Breast epithelium (tissue), 4 donors: ENCODE measurements at places on chromosomes 2 and 18.

- peak; percentile 89 for DNase-seq
Measured at GRCh38 chr2:99154643-99155536, at the start of the genes LIPT1 and TSGA10. Gene LIPT1, plus strand, starts transcription at chr2:99154967. Its CDS starts 6,991 bp downstream, at chr2:99161958. Gene TSGA10, minus strand, starts transcription at chr2:99154942. Its CDS starts 45,503 bp downstream, at chr2:99109439.

DNA sequence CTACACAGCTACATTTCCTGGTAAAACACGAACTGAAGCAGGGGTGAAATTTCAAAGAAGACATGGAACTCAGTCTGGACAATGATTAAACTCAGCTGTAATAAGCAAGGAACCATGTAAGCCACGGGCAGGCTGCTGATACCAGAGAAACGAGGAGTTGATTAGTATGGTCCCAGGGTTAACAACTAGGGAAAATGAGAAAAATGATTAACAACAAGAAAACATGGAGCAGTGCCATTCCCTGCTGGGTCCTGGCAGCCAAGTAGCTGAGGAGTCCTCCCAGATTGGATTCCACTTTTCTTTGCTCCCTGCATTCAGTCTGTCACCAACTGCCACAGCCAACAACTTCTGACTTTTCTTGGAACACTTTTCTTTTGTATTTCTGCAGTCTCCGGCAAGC lies 517.0 kb upstream of the KLHL29 start:
- DNase-seq = no peak

DNA sequence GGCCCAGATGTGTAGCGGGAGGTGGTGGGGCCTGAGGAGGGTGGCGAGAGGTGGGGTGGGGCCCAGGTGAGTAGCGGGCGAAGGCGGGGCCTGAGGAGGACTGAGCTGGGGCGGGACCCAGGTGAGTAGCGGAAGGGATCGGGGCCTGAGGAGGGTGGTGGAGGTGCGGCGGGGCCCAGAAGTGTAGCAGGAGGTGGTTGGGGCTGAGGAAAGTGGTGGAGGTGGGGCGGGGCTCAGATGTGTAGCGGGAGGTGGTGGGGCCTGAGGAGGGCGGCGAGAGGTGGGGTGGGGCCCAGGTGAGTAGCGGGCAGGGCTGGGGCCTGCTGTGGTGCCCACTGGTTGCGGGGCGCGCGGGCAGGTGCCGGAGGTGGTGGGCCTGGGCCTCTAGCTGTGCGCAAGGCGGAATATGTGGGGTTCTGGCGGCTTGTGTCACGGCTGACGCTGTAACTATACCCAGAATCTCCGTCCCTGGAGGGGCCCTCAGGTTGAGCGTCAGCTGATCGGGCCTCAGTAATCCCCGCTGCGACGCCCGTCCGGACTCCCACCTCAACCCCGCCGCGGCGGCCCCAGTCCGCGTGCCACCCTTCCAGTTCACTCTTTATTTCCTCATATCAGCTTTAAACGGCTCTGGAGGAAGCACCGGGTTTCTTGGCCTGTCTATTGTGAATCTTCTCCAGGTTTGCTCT lies 866 bp upstream of the SF3B6 start:
- DNase-seq = no peak

GRCh38 chr18:58341916-58342315 lies 287.0 kb downstream of the ALPK2 start:
- DNase-seq = no peak

DNA sequence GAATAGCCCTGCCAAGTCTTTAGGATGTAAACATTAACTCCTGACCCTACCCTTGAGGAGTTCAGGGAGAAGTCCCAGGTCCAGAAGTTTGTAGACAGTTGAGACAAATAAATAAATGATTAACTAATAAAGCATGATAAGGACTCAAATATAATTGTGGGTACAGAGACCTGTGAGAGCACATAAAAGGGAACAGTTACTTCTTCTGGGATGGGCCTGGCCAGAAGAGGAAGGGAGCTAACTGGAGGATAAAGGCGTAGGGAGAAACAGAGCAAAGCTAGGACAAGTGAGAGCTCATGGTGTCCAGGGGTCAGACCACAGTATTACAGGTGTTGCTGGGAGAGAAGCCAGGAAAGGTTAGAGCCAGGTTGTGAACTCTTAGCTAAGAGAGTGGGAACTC lies 3.0 kb downstream of the LCLAT1 start:
- DNase-seq = no peak

GRCh38 chr2:113233593-113234550 lies 44.8 kb downstream of the PAX8 start:
- DNase-seq = no peak

- DNase-seq = no peak
Measured at GRCh38 chr2:67670747-67671183, 273.6 kb downstream of the ETAA1 start.

- DNase-seq = no peak
Measured at GRCh38 chr18:32596501-32596900, 125.8 kb upstream of the GAREM1 start.

GRCh38 chr18:6498289-6498856 lies 83.7 kb upstream of the L3MBTL4 start:
- DNase-seq = no peak

GRCh38 chr2:12262681-12263436 lies 453.9 kb upstream of the TRIB2 start:
- no peak for DNase-seq

DNA sequence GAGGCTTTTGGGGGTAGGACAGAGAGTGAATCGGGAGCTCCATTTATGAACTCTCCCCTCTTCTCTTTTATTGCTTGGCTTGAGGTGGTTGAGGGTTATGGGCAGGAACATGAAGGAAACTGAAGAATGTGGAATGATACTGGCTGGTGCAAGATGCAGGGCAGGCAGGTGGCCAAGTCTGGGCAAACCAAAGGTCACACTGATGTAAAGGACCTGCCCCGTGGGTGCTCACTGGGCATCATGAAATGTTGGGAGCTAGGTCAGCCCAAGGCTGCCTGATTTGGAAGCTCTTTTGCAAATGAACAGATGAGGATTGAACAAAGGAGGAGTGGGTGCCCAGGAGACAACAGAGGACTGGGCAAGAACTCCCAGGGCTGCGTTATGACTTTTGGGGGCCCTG lies 328.9 kb downstream of the CLIP4 start:
- no peak for DNase-seq
